ENCODE measurements at places on chromosomes 7 and 10. TPM values are rescaled to one million over a fixed set of nuclear protein-coding genes. Genes with fewer than 3 reads are reported as not detected.

GRCh38 chr10:70676511-70676910 is 4.2 kb downstream of the ADAMTS14 start:
- DNase-seq, result no peak

GRCh38 chr10:121822180-121822579 is 105.7 kb downstream of the ATE1 start:
- no peak for DNase-seq

HTRA1 gene
- polyA plus RNA-seq, result not detected

TSPAN12 gene
- not detected for polyA plus RNA-seq

Measured in immature natural killer cell (primary cell).